ENCODE measurements at places on chromosomes 13 and 19.

DNA sequence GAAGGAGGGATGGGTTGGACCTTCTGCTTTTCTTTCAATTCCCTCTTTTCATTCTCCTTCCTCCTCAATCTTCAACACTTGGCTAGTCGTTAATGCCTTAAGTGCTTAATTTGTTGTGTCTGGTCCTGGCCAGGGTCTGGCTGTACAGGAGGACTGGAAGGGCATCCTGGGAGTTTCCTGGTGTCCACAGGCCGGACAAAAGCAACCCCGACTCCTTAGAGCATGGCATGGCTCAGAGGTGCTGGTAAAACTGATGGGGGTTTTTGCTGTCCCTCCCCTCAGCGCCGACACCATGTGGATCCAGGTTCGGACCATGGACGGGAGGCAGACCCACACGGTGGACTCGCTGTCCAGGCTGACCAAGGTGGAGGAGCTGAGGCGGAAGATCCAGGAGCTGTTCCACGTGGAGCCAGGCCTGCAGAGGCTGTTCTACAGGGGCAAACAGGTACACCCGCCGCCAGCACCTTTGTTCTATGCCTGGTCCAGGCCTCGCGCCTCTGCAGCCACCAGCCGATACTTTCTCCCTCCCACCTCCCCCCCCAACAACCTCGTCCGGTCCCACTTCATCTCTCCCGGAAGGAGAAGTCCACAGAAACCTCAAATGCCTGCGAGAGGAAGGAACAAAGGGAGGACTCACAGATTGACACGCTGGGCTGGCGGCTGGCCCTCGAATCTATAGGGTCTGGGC lies 1.4 kb downstream of the UHRF1 start:
- DNase-seq, result peak; percentile 6

DNA sequence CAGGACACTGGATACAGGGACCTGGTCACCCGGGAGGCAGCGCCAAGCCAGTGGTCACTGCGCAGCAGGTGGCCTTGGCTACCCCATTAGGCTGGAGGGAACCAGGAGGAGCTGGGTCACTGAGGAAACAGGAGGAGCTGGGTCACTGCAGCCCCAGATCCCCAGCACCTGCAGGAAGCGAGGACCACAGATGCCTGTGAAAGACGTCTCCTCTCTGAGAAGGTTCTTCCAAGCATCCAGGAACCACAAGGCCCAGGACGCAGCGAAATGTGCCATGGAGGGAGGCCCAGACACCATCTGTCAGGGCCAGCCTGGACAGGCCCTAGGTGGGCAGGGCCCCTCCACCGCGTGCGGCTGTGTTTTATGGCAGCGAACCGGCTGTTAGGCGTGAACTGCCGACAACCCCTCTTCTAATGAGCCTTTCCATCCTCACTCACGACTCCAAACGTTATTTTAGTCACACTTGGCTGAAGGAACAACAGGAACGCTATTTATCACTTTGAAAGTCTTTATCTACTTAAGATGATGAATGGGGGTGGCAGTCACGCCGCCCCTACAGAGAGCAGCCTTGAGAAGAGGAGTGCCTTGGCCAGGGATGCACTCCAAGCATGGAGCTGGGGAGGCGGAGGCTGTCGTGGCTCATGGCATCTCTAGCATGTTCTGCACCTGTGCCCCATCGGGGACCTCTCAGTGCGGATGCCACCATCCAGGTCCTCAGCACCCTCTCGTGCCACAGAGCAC lies 53.3 kb downstream of the CEBPG start:
- no peak for DNase-seq

DNA sequence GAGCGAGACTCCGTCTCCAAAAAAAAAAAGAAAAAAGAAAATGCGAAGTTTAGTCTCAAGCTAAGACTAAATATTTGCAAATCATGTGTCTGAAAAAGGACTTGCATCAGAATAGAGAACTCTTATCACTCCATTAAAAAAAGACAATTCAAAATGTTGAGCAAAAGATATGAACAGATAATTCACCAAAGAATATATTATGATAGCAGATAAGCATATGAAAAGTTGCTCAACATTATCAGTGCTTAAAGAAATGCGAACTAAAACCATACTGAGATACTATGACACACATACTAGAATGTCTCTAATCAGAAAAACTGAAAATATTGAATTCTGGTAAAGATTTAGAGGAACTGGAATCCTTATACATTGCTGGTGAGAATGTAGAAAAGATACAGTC lies 38.7 kb upstream of the SACS start:
- DNase-seq, result no peak

GRCh38 chr13:112655913-112656312 lies 33.9 kb upstream of the ATP11A start:
- DNase-seq, result no peak

DNA sequence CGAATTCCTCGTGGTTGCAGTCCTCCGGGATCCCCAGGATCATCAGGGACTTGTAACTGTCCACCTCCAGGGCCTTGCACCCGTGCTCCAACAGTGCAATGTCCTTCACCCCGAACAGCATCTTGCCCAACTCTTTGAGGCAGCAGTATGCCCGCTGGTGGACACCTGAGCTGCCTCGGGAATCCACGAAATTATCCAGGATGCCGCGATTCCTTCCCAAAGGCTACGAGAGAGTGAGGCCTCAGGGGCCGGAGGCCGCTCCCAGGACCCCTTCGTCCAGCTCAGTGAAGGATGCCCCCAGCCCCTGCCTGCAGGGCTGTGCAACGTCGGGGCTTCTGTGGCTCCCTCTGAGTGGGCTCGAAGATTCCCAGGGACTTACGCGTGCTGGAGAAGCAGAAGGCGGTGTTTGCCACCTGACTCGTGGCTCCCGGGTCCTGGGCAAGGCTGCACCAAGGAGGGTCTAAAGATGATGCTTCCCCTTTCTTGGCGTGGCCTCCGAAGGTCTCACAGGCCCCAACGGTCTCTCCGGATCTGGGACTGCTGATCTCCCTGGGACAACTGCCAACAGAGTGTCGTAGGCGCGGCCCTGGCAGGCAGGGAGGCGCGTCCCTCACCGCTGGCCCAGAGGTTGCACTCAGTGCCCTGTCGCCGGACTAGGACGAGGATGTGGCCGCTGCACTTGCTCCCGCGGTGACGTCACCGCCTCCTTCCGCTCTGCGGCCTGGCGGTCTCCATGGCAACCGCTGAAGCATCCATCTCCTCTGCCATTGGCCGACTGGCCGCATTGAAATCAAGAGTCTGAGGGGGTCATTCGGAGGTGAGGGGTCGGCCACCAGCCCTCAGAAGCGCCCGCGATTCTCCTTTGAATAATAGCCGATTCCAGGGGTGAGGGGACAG lies at the start of gene PNMA8C:
PNMA8C (minus strand) TSS at position 698 of the 897 bp plus-strand sequence; CDS start at position 121, 577 bp downstream.
- no peak for DNase-seq

GRCh38 chr13:92974905-92975429 lies 251.6 kb upstream of the GPC6 start:
- no peak for DNase-seq

GRCh38 chr13:100559886-100560285 lies 28.7 kb downstream of the GGACT start:
- DNase-seq, result no peak

- DNase-seq, result no peak
These were observed 2832.4 kb downstream of the PCDH9 start for GRCh38 chr13:64397701-64398100.

DNA sequence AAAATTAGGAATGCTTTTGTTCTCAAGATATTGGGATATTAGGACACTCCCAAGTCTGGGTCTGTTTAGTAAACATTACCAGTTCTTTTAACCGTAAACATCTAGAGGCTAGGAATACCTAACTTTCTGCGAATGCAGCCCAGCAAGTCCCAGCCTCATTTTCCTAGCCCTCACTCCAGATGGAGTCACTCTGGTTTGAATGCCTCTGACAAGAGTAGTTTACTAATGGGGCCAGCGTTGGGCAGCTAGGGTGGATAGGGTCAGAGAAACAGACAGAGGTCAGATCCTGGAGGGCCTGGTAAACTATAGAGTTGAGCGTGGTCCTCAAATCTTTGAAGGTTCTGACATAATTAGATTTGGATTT lies 53.6 kb downstream of the WDFY2 start:
- DNase-seq, result no peak

- DNase-seq, result no peak
These were observed 113.3 kb upstream of the SPRY2 start for GRCh38 chr13:80454245-80454644.

DNA sequence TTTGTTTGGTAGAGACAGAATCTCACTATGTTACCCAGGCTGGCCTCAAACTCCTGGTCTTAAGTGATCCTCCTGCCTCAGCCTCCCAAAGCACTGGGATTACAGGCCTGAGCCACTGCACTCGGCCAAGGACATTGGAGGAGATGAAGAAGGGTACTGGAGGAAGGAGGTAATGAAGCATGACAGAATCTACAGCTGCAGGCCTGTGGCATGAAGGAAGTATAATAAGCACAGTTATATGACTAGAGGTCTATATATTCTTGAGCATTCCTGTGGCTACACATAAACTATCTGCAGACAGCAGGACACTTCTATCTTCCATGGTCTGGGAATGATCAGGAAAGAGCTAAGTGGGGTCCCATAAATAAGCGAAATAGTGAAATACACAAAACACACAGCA lies 18.2 kb downstream of the ZNF565 start:
- DNase-seq, result peak; percentile 14

DNA sequence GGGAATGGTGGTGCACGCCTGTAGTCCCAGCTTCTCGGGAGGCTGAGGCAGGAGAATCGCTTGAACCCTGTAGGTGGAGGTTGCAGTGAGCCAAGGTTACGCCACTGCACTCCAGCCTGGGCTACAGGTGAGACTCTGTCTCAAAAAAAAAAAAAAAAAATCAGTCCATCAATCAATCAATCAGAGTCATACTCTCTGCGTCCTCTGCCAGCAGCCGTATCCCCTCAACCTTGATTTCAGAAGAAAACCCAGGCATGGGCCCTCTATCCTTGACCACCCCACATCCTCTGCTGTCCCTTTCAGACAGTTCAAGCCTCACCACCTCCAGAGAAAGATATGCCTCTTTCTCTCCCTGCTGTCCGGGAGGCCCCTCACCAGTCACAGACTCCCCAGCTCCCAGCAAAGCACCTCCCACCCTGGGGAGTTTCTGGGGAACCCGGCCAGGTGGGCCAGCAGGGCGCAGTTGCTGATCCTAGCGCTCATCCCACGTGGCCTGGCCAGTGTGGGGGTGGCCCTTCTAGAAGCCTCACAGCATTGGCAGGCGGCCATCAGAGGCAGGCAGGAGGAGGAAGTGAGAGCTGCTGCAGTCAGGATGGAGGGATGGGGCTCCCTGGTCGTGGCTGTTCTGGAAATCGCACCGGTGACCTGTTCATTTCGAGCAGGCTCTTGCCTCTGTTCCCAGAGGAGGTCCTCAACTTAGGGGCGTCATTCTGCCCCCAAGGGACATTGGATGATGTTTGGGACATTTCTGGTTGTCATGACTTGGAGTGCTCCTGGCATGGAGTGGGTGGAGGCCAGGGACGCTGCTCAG lies 10.2 kb upstream of the JSRP1 start:
- peak; percentile 47 for DNase-seq

DNA sequence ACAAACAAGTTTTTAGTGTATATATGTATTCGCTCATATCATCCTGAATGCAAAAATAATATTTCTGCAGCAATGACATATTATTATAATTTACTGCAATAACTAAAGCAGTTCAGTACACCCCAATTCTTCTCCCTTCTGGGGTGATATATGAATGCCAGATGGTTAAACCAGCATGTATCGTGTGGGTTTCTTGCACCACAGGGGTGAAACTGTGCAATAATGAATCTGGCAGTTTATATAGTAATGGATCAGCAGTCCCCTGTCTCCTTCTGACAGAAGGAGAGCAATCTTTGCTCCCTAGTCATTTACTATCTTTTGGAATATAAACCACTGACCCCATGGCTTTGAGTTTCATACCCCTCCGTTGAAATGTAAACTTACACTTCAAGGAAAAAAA lies 228.6 kb upstream of the KLHL1 start:
- no peak for DNase-seq

DNA sequence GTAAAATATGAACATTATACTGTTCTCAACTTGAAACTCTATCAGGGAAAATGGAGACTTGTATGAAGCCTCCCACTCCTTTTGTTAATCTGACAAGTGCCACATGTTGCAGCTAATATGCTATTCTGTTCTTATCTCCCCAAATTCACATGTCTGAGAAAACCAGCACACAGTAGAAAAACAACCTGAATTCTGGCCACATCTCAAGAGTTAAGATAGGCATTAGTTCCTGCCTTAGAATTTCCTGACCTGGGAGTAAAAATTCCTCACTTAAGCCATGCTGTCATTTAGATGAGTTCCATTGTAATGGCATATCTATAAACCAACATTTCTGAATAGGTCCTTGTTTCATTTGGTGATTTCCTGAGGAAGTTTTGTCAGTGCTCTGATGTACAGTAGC lies 1098.5 kb downstream of the EFNB2 start:
- DNase-seq, result no peak

All from kidney glomerular epithelial cell (primary cell).